Smooth muscle cell of trachea (primary cell): ENCODE measurements at places on chromosomes 7 and 10. TPM values are rescaled to one million over a fixed set of nuclear protein-coding genes. Genes with fewer than 3 reads are reported as not detected.

PIP gene
- total RNA-seq: not detected in 2 replicates

CTAGE15 gene
- total RNA-seq: not detected in 2 replicates

MYPN gene
- 0.15 and 0.33 TPM in 2 replicates for total RNA-seq

INSIG1 gene
- 185 and 356 TPM in 2 replicates for total RNA-seq

MEIG1 gene
- total RNA-seq: 0.50 TPM in 1 of 2 replicates, not detected in the other

CRHR2 gene
- not detected in 2 replicates for total RNA-seq

HEPACAM2 gene
- 0.17 TPM in 1 of 2 replicates, not detected in the other for total RNA-seq

NSUN5 gene
- 17.4 and 17.7 TPM in 2 replicates for total RNA-seq

SUGCT gene
- 8.9 and 12.6 TPM in 2 replicates for total RNA-seq

ARL3 gene
- total RNA-seq: 6.1 and 10.6 TPM in 2 replicates

BMPER gene
- 2.9 and 11.2 TPM in 2 replicates for total RNA-seq

TBX20 gene
- total RNA-seq: not detected in 2 replicates

CTAGE8 gene
- total RNA-seq: not detected in 2 replicates

STAG3 gene
- total RNA-seq: 0.66 and 1.6 TPM in 2 replicates

TOMM7 gene
- total RNA-seq: 125 and 147 TPM in 2 replicates

TRIM50 gene
- total RNA-seq: not detected in 2 replicates

ZPBP gene
- not detected in 2 replicates for total RNA-seq

PPRC1 gene
- 8.7 and 15.2 TPM in 2 replicates for total RNA-seq

ANKRD1 gene
- total RNA-seq: 0.17 and 2.6 TPM in 2 replicates

FAM25C gene
- total RNA-seq: not detected in 2 replicates
